ENCODE measurements at places on chromosomes 1 and 21. TPM values are rescaled to one million over a fixed set of nuclear protein-coding genes. Genes with fewer than 3 reads are reported as not detected.

DNA sequence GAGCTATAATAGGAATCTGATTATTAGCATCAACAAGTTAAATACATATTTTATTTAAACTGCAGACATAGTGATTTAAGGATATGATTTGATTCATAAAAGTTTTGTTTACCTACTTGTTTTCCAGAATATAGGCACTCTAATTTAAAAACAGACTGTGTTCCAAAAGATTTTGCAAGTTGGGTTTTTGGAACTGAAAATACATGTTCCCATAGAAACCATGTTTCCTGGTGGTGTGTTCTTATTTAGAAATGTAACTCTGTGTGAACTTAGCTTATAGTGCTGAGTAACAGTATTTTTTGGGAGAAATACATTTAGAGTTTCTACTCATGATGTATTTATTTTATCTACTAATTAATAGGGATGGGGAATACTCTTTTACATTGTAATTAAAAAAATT is 21.8 kb downstream of the USP25 start:
- no peak for DNase-seq

- no peak for DNase-seq
These were observed 299.3 kb upstream of the VAMP3 start for GRCh38 chr1:7471836-7472235.

DNA sequence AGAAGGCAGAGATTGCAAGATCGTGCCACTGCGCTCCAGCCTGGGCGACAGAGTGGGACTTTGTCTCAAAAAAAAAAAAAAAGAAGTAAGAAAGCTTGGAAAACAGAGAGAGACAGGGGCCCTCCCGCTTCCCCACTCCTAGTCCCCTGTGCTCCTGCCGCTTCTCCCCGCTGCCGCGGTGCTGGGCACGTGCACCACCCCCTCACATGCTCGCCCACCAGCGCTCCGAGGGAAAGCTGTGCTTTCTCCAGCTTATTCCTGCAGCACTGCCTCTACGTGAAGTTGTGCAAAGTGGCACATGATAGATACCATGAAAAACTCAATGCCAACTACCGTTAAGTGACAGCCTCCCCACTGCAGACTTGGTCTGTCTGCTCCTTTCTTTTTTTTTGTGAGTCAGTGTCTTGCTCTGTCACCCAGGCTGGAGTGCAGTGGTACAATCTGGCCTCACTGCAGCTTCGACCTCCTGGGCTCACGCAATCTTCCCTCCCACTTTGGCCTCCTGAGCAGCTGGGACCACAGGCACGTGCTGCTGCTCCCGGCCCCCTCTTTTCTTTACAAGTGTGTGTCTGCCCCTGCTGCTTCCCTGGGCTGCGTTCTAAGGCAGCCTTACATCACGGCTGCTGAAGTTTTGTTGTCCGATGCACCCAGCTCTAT is 15.4 kb downstream of the SLX9 start:
- DNase-seq, result no peak

GRCh38 chr1:217369996-217370551 is 260.8 kb downstream of the GPATCH2 start:
- no peak for DNase-seq

DNA sequence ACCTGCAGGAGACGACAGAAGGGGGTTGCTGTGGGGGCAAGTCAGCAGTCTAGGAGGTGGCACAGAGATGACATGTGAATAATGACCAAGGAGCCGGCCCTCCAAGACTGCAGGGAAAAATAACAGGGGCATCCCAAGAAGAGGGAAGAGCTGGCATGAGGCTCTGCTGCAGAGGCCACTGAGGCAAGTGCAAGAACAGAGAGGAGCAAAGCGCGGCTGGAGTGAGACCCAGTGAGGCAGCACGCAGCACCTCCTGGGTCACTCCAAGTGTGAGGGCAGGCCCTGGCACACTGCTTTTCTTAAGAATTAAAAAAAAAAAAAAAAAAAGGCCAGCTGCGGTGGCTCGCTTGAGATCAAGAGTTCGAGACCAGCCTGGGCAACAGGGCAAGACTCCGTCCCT is 80.1 kb downstream of the SLC66A1 start:
- no peak for DNase-seq

DNA sequence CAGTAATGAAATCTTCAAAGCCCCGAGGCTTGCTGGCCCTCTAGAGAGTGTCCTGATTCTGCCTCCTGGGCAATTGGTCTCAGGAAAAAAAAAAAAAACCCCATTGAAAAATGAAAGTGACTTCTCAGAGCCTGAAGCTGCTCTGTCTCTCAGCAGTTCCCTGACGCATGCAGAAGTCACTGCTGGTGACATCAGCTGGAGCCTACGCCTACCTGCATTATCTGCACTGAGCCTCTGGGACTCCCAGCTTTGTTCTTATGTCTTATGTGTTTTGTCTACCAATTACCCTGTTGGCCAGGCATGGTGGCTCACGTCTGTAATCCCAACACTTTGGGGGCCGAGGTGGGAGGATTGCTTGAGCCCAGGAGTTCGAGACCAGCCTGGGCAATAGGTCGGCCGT is 10.1 kb upstream of the SLC25A33 start:
- DNase-seq, result no peak

- DNase-seq, result no peak
These were observed 44.9 kb downstream of the SYNJ1 start for GRCh38 chr21:32682696-32683474.

The AMY2B gene
- 2.9 TPM for total RNA-seq

The GPR3 gene
- total RNA-seq, result 1.1 TPM

The AADACL4 gene
- total RNA-seq, result not detected
